Activated CD8-positive, alpha-beta memory T cell treated with anti-CD3 and anti-CD28 coated beads, Interleukin-2, amount 10 ng/mL, durations not matched to agents 7 days and 5 days (primary cell): ENCODE measurements at places on chromosomes 1 and 21.

DNA sequence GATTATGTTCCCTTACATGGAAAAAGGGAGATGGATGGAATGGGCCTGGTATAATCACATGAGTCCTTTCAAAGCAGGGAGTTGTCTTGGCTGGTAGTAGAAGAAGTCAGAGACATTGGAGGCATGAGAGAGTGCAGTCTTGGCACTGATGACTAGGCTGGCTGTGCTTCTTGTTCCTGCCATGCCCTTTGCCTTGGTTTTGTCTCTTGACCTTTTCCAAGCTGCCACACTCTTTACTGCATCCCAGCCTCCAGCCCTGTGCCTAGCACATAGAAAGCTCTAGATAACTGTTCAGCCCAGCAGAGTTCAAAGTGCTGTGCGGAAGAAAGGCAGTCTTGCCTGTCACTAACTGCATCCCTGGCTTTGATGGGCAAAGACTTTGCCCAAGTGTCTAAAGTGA, 412.6 kb downstream of the PRDM2 start:
- no peaks in the 10 kb centered on the region for H3K27me3 ChIP-seq
- no peaks in the 10 kb centered on the region for H3K36me3 ChIP-seq
- no peak overlapping the region for H3K4me3 ChIP-seq
- H3K4me1 ChIP-seq = peaks cover 7% of the 10 kb centered on the region
- H3K27ac ChIP-seq = no peak overlapping the region

GRCh38 chr1:167057241-167057688, 32.9 kb downstream of the GPA33 start:
- H3K27ac ChIP-seq = no peak overlapping the region
- no peaks in the 10 kb centered on the region for H3K36me3 ChIP-seq
- no peaks in the 10 kb centered on the region for H3K27me3 ChIP-seq
- DNase-seq = peak; percentile 76

GRCh38 chr1:187096689-187097088, 267.9 kb downstream of the PLA2G4A start:
- H3K36me3 ChIP-seq = no peaks in the 10 kb centered on the region
- no peak overlapping the region for H3K4me3 ChIP-seq
- peaks cover 5% of the 10 kb centered on the region for H3K4me1 ChIP-seq
- no peak overlapping the region for H3K27ac ChIP-seq

GRCh38 chr1:154902938-154903566, 33.0 kb upstream of the KCNN3 start:
- no peaks in the 10 kb centered on the region for H3K36me3 ChIP-seq
- no peak overlapping the region for H3K27ac ChIP-seq
- no peak for DNase-seq

GRCh38 chr1:206606867-206607266, 5.4 kb downstream of the EIF2D start:
- no peaks in the 10 kb centered on the region for H3K27me3 ChIP-seq
- peaks cover 45% of the 10 kb centered on the region for H3K4me1 ChIP-seq
- DNase-seq = peak; percentile 39
- no peak overlapping the region for H3K4me3 ChIP-seq
- H3K36me3 ChIP-seq = peaks cover 31% of the 10 kb centered on the region
- no peak overlapping the region for H3K27ac ChIP-seq

- H3K36me3 ChIP-seq = peaks cover 9% of the 10 kb centered on the region
- peaks cover 40% of the 10 kb centered on the region for H3K4me1 ChIP-seq
- no peak overlapping the region for H3K4me3 ChIP-seq
- no peak for DNase-seq
Observed at GRCh38 chr1:174152427-174152826, 6.9 kb upstream of the RABGAP1L start.

DNA sequence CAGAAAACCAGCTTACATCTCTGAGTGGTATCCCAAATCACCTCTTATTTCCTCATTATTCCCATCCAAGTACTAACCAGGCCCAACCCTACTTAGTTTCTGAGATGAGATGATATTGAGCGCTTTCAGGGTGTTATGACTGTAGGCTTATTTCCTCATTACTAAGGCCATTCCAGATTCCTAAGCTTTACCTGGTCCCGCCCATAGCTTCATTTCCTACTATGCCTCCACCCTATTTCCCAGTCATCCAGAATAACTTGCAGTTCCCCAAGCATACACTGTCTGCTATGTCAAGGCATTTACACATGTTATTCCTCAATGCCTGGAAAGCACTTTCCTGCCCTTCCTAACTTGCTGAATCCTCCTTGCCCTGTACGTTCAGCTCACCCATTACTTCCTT, 79.3 kb upstream of the SPAG17 start:
- H3K27me3 ChIP-seq = no peaks in the 10 kb centered on the region
- H3K27ac ChIP-seq = no peak overlapping the region
